ENCODE measurements at places on chromosomes 1 and 21.

GRCh38 chr1:76292418-76293184, 218.1 kb downstream of the ST6GALNAC3 start:
- no peak for DNase-seq

- DNase-seq: no peak
Observed at GRCh38 chr1:235407419-235407818, 40.2 kb downstream of the TBCE start.

- DNase-seq: no peak
Observed at GRCh38 chr1:17605582-17606344, 66.3 kb downstream of the ARHGEF10L start.

GRCh38 chr1:210351496-210351895, 22.8 kb downstream of the HHAT start:
- DNase-seq: no peak

- peak; percentile 74 for DNase-seq
Observed at GRCh38 chr1:2985067-2985561, 36.2 kb upstream of the ACTRT2 start.

DNA sequence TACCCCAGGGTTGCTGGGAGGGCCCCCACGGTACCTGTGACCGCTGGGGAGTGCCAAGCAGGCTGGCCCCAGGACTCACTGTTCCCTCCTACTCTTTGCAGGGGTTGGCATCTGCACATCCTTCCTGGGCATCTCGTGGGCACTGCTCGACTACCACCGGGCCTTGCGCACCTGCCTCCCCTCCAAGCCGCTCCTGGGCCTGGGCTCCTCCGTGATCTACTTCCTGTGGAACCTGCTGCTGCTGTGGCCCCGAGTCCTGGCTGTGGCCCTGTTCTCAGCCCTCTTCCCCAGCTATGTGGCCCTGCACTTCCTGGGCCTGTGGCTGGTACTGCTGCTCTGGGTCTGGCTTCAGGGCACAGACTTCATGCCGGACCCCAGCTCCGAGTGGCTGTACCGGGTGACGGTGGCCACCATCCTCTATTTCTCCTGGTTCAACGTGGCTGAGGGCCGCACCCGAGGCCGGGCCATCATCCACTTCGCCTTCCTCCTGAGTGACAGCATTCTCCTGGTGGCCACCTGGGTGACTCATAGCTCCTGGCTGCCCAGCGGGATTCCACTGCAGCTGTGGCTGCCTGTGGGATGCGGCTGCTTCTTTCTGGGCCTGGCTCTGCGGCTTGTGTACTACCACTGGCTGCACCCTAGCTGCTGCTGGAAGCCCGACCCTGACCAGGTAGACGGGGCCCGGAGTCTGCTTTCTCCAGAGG, 6.8 kb downstream of the XKR8 start:
- no peak for DNase-seq

DNA sequence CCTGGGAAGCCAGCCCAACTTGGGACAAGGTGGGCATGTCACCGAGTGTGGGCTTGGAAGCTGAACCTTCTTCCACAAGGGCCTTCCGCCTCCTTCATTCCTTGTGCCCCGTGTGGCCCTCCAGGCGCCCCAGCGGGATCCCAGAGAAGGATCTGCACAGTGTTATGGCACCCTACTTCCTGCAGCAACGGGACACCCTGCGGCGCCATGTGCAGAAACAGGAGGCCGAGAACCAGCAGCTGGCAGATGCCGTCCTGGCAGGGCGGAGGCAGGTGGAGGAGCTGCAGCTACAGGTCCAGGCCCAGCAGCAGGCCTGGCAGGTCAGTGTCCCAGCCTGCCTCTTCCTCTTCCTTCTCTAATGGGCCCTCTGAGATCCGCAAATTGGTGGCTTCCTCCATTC, 5.8 kb upstream of the BGLAP start:
- DNase-seq: no peak

DNA sequence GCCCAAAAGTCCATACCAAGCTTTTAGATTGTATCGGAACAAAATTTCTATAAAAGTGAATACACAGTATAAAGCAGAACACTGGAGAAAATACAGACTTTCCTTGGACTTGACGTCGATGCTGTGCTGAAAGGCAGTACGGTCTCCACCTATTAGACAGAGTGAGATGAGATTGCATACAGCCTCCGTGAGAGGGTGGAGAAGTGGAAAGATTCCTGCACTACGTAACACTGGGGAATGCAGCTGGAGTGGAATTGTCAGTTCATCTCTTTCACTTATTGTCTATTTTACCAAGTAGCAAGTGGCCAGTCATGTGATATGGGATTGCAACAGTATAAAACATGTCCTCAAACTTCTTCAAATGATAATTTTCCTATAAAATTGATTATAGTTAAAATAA, 209.5 kb downstream of the ZP4 start:
- DNase-seq: no peak

GRCh38 chr1:110283677-110284076, 55.5 kb upstream of the RBM15 start:
- DNase-seq: no peak

DNA sequence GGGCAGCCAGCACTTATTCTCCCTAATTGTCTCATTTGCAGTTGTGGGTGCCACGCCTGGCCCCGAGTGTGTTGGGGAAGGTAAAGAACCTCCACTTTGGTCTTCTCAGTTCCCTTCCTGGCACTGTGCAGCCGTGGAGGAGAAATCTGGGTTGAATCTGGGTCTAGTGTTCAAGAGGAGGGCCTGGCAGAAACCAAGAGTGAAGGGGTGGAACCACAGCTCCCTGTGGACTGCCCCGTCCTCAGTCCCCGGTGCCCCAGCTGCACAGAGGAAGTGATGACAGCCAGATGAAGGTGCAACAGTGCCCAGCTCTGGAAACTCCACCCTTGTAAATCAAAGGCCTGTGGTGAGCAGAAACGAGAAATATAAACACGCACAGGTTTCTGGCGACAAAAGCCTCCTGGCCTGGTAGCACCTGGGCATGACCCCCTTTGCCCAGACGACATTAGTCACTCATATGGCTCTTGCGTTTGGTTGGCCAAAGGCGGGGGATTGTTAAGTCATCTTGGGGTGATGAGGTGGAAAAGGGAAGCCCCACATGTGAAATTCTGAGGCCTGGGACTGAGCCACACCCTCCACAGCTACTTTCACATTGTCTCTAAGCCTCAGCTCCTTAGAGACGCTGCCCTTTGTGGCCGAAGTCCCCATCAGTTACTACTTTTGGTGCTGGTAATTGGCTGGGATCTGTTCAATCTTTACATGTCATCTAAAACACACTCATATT, 4.2 kb upstream of the ECE1 start:
- no peak for DNase-seq

DNA sequence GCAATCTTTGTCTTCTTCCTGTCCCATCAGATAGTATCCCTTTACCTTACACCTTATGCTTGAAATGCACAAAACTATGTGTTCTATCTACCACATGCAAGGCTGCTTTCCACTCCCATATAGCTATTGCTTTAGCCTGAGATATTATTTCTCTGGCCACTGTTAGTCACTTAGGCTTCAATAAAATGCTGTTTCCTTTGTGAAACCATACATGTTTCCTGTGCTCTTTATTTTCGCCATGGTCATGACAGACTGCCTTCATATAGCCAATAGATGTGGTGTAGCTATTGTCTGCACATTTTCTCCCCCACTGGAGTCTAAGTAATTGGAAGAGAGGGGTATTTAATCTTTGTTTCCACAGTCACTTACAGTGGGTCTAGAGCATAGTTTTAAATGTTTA, 108.4 kb downstream of the GREM2 start:
- no peak for DNase-seq

DNA sequence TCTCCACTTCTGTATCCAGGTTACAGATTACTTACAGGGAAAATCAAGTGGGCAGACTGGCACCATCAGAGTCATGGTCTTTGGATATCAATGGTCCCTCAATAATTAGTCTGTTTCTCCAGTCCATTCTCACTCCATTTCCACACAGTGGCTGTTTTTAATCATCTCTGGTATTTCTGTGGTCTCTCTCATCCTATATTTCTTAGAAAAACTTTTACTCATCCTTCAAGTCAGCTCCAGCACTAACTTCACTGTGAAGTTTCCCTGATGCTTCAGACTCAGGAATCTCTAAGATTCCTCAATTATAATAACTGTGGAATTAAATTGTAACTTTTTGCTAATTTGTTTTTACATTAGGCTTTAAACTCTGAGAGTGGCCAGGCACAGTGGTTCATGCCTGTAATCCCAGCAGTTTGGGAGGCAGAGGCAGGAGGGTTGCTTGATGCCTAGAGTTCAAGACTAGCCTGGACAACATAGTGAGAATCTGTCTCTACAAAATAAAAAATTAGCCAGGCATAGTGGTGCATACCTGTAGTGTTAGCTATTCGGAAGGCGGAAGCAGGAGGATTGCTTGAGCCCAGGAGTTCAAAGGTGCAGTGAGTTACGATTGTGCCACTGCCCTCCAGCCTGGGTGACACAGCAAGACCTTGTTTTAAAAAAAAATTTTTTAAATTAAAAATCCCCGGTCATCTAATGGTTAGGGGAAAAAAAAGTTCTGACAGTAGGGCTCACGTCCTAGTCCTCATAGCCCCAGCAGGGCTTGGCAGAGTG, 10.6 kb downstream of the CD160 start:
- no peak for DNase-seq

- no peak for DNase-seq
Observed at GRCh38 chr1:155933591-155934096, 569 bp downstream of the KHDC4 start.

DNA sequence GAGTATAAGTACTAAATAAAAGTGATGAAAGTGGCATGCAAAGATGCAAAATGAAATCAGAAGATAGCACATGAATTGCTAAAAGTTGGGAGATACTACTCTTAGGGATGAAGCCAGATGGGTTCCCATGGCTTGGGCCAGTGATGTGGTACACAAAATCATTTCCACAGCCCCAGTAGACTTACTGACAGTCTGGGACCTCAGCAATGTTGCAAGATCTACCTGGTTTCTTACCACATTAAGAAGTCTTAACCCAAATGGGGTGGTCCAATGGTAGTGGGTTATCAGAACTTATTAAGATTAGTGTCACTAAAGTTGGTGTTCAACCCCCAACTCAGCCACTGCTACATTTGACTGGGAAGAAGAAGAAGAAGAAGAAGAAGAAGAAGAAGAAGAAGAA, 227.7 kb upstream of the IRF2BP2 start:
- no peak for DNase-seq

DNA sequence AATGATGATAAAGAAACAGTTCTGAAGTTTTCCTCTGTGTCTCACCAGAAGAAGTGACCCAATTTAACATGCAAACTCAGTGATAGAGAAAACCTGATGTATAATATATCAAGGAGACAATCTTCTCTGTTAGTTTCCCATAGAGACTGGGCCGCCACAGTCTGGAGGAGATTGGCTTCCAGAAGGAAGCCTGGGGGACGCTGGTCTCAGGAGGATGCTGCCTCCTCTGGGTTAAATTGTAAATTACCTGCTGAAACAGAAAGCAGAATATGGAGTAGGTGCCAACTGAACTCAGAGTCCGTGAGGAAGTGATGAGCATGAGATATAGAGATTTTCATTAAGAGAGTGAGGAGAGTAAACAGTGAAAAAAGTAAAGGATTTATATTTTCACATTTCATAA, 15.8 kb downstream of the OR14I1 start:
- DNase-seq: no peak

DNA sequence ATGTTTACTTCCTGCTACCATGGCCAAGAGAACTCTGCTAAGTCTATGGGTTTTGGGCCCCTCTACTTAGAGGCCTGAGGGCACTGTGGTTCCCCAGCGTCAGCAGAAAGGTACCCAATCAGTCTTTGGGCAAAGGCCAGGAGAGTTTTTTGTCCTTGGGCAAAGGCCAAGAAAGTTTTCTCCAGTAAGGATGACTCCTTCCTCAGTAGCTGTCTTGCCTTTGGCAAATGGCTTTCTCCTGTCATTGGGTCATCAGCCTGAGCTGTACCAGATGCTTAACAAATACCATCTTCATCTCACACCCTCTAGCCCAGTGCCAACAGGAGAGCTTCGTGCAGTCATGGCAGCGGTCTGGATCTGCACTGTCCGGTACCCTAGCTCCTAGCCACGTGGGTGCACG, 199.3 kb upstream of the TMEM51 start:
- DNase-seq: no peak

DNA sequence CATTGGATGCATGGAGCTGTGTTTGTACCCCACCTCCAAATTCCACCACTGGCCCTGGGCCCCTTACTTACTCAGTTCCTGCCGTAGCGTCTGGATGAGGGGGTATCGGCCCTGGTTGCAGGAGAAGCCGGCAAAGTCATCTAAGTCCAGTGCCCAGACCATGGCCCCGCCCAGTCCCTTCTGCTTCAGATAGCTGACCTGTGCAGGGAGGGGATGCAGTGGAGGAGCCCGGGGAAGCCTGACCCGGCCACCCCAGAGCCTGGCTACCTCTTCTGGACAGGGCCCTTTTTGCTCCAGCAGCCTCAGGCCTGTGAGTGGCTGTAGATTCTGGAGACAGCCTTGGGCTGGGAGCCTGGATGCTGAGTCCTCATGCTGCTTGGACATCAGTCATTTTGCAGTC, 11.8 kb downstream of the CHIT1 start:
- no peak for DNase-seq

DNA sequence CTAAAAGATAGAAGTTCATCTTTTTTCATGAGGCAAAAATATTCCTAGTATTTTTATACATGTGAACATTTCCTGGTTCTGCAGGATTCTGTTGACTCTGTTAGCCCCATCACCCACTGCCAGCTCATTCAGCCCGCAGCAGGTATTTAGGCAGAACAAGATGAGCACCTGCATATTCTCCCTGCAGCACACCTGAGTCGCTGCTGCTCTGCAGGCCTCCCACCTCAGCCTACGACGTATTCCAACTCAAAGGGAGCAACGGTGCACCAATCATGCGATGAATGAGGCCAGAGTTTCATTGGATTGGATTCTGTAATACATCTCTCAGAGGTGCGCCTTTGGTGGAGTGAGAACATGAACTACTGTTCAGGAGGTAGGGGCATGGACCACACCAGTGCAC, 87.6 kb downstream of the CNIH3 start:
- DNase-seq: no peak

DNA sequence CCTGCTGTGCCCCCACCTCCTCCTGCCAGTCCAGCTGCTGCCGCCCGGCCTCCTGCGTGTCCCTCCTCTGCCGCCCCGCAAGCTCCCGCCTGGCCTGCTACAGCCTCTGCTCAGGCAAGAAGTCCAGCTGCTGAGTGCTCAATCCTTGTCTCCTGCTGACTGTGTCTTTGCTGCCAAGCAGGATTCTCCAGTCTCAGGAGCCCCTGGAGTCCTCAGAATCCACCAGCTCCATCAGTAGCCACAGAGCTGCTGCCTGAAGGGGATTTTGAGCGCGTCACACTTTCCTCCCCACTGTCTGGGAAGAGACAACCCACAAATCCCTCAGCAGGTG, 973 bp downstream of the KRTAP10-11 start:
- no peak for DNase-seq

DNA sequence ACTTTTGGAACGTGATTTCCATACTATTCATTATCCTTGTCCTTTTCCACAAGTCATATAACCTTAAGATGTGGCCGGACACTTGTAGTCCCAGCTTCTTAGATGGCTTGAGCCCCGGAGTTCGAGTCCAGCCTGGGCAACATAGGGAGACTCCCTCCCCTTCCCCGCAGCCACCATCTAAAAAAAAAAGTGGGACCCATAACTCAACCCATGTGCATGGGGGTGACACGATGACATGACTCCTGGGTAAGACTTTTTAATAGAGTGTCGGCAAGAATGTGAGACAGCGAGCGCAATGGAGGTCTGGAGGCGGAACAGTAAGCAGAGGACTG, 25.7 kb downstream of the MIA3 start:
- no peak for DNase-seq

Measured in type B pancreatic cell (in vitro differentiated cells).